Activated CD4-positive, alpha-beta T cell treated with anti-CD3 and anti-CD28 coated beads, Interleukin-2, amount 10 ng/mL, durations not matched to agents 7 days and 5 days (primary cell): ENCODE measurements at places on chromosomes 1 and 21. TPM values are rescaled to one million over a fixed set of nuclear protein-coding genes. Genes with fewer than 3 reads are reported as not detected.
A peak's percentile ranks its signal among the peaks of the same experiment; 100 is the strongest.

Gene SNX7
- not detected for total RNA-seq

Gene PTGS2
- not detected for total RNA-seq

Gene SLAMF6
- 25.1 TPM for total RNA-seq

Gene MROH9
- not detected for total RNA-seq

Gene EVA1C
- total RNA-seq = 4.8 TPM

DNA sequence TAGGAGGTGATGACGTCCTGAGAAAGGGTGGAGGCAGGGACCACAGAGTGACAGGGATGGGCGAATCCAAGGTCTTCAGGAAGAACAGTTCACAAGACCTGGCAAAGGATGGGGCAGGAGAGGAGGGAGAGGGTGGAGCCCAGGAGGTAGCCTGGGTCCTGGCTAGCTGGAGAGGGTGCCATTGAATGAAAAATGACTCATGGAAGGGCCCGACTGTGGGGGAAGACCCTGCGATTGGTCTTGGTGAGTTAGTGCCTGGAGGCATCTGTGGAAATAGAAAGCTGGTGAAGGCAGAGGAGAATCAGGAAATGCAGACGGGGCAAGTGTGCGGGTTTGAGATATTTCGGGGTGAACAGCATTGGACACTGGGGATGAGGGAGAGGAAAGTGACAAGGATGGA lies 60.3 kb upstream of the SLC45A1 start:
- H3K4me1 ChIP-seq = peaks cover 5% of the 10 kb centered on the region
- no peak overlapping the region for H3K27ac ChIP-seq
- peaks cover 4% of the 10 kb centered on the region for H3K27me3 ChIP-seq
- no peaks in the 10 kb centered on the region for H3K36me3 ChIP-seq

- no peak overlapping the region for H3K4me3 ChIP-seq
- no peaks in the 10 kb centered on the region for H3K36me3 ChIP-seq
- H3K27me3 ChIP-seq = no peaks in the 10 kb centered on the region
- H3K4me1 ChIP-seq = peaks cover 2% of the 10 kb centered on the region
Measured at GRCh38 chr1:173190101-173190936, 16.8 kb downstream of the TNFSF4 start.

DNA sequence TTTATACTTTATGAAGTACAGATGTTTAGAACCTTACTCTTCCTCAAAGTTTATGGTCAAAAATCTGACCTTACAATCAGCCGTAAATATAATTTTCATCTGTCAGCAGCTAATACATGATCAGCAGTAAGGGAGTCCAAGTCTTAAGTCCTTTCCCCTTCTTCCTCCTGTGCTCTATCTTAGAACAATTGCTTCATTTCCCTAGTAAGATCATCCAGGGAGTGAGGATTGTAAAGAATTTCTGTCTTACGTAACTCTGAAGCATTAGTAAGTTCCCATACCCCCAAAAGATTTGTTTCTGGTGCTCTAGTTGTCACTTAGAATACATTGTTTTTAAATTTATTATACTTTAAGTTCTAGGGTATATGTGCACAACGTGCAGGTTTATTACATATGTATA lies 2.1 kb downstream of the SETDB1 start:
- peaks cover 54% of the 10 kb centered on the region for H3K36me3 ChIP-seq
- DNase-seq = no peak
- no peak overlapping the region for H3K27ac ChIP-seq
- H3K4me1 ChIP-seq = peaks cover 26% of the 10 kb centered on the region
- no peaks in the 10 kb centered on the region for H3K27me3 ChIP-seq

DNA sequence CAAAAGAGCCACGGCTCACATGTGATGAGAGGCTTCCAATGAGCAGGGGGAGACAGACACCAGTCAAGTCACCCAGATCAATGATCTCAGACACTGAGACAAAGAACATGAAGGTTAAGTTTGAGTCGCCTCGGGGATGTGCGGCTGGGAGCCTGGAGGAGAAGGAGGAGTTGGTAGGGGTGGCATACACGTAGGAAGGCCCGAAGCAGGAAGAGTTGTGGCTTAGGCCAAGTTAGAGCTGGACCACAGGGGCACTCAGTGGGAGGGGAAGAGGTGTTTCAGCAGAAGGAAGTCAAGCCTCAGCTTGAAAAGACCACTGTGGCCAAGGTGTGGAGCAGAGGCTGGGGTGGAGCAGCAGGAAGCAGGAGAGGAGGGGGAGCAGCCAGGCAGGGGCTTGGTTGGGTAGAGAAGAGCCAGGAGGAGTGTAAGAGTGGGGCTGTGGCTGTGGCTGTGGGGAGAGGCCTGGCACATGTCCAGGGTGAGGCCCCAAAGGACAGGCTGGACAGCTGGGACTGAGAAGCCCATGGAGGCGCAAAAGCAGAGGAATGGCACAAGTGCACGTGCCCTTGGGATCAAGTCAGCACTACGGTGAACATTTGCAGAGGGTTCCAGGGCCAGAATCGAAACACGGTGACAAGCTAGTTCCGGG lies 27.6 kb downstream of the CTNNBIP1 start:
- H3K27me3 ChIP-seq = no peaks in the 10 kb centered on the region
- peaks cover 26% of the 10 kb centered on the region for H3K4me1 ChIP-seq
- H3K27ac ChIP-seq = peak overlapping the region; percentile 81
- no peak for DNase-seq

DNA sequence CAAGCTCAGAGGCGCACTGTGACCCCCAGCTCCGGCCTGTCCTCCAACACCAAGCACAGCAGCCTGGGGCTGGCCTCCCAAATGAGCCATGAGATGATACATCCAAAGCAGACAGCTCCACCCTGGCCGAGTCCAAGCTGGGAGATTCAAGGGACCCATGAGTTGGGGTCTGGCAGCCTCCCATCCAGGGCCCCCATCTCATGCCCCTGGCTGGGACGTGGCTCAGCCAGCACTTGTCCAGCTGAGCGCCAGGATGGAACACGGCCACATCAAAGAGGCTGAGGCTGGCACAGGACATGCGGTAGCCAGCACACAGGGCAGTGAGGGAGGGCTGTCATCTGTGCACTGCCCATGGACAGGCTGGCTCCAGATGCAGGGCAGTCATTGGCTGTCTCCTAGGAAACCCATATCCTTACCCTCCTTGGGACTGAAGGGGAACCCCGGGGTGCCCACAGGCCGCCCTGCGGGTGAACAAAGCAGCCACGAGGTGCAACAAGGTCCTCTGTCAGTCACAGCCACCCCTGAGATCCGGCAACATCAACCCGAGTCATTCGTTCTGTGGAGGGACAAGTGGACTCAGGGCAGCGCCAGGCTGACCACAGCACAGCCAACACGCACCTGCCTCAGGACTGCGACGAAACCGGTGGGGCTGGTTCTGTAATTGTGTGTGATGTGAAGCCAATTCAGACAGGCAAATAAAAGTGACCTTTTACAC lies 29.1 kb downstream of the SLC19A1 start:
- DNase-seq = no peak
- no peaks in the 10 kb centered on the region for H3K27me3 ChIP-seq
- H3K27ac ChIP-seq = no peak overlapping the region

GRCh38 chr21:45166931-45167330 lies 92.6 kb downstream of the ADARB1 start:
- no peak for DNase-seq
- H3K27ac ChIP-seq = no peak overlapping the region
- peaks cover 29% of the 10 kb centered on the region for H3K4me1 ChIP-seq

GRCh38 chr1:85427331-85427730 lies 37.6 kb downstream of the DDAH1 start:
- peaks cover 10% of the 10 kb centered on the region for H3K27me3 ChIP-seq
- no peak overlapping the region for H3K27ac ChIP-seq
- no peak for DNase-seq

DNA sequence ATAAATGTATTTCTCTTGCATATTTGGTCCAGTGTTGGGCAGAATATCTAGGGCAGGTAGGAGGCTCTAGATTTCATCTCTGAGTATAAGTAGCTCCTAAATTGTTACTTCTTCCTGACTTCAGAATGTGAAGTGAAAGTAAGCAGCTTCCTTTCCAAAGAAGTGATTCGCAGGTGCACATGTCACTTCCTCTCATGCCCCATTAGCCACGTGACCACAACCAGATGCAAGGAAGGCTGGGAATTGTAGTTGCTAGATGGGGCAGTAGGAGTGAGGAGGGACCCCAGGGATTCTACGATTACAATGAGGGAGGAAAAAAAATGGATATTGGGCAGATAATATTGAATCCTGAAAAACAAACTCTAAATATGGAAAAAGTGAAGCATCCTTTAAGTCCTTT lies 113.2 kb upstream of the CYYR1 start:
- peak; percentile 50 for DNase-seq
- no peaks in the 10 kb centered on the region for H3K36me3 ChIP-seq
- H3K4me1 ChIP-seq = peaks cover 6% of the 10 kb centered on the region
- H3K27ac ChIP-seq = no peak overlapping the region
- H3K4me3 ChIP-seq = no peak overlapping the region
- peaks cover 1% of the 10 kb centered on the region for H3K27me3 ChIP-seq

GRCh38 chr1:229952670-229953520 lies 114.1 kb upstream of the GALNT2 start:
- DNase-seq = no peak
- peaks cover 7% of the 10 kb centered on the region for H3K36me3 ChIP-seq
- H3K27me3 ChIP-seq = peaks cover 12% of the 10 kb centered on the region

- peak overlapping the region; percentile 92 for H3K27ac ChIP-seq
- peaks cover 55% of the 10 kb centered on the region for H3K4me1 ChIP-seq
- peak; percentile 48 for DNase-seq
- H3K27me3 ChIP-seq = no peaks in the 10 kb centered on the region
- peaks cover 4% of the 10 kb centered on the region for H3K36me3 ChIP-seq
- H3K4me3 ChIP-seq = peak overlapping the region; percentile 90
Measured at GRCh38 chr1:51518033-51518585, 957 bp downstream of the EPS15 start.

DNA sequence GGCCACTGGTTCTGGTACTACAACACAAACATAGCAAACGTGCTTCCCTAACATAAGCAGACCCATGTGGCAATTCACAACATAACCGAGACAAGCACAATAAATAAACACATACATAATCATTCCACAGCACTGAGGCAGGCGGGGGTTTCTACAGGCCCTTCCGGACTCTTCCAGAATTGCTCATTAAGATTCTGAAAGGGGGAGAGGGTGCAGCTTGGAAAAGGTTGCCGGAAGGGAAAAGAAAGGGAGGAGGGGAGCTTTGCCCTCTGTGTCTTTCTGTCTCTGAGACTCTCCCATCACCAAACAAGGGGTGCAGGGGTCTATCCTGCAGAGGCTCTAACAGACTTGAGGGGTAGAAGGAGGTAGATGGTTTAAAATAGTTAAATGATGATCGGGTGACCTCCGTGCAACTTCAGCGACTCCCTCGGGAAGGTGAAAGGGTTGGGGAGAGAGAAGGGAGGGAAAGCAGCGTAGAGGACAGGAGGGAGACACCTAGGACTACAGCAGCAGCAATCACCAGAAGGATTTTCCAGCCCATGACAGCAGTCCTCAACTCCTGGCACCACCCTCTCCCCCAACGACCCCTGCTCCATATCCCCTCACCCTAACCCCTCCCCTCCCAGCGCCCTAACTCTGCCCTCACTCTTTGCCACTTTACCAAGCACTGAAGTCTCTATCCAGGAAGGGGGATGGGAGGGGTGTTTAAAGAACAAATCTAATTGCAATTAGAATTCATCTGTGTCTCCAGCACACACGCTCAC lies 365.5 kb upstream of the ESRRG start:
- H3K36me3 ChIP-seq = no peaks in the 10 kb centered on the region
- H3K4me1 ChIP-seq = peaks cover 1% of the 10 kb centered on the region
- H3K4me3 ChIP-seq = no peak overlapping the region

- no peak overlapping the region for H3K27ac ChIP-seq
- no peak overlapping the region for H3K4me3 ChIP-seq
- H3K4me1 ChIP-seq = peaks cover 1% of the 10 kb centered on the region
- no peaks in the 10 kb centered on the region for H3K36me3 ChIP-seq
- no peak for DNase-seq
- peaks cover 6% of the 10 kb centered on the region for H3K27me3 ChIP-seq
Measured at GRCh38 chr1:232521660-232522059, 108.3 kb downstream of the SIPA1L2 start.

DNA sequence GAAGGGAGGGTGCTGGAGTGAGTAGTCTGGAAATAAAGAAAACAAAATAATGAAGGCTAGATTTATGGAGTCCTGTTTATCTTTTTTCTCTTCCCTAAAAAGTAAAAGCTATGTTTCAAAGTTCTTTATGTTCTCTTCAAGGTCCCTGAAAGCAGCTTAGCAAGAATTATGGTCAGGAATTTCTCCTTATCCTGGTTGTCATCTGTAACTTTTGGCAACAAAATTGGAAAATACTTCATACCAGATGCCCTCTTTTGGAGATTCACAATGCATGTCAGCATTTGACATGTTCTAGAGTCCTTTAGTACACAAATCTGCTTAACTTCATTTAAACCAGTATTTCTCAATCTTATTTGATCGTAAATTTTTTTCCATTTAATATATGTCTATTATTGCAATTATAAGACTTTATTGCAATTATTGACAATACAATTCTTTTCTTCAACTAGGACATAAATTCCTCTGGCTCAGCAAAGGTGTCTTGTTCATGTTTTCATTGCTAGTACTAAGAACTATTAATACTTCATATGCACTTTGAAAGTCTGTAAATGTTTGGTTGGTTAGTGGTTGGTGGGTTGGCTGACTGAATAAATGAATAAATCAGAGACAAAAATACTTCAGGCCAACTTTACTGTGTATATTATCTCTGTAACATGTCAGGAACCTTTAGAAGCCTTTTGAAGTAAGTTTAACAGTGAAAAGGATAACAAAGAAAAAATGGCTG lies 101.5 kb downstream of the ATP1B1 start:
- DNase-seq = no peak
- no peak overlapping the region for H3K4me3 ChIP-seq
- H3K27me3 ChIP-seq = no peaks in the 10 kb centered on the region
- no peak overlapping the region for H3K27ac ChIP-seq
- no peaks in the 10 kb centered on the region for H3K36me3 ChIP-seq

DNA sequence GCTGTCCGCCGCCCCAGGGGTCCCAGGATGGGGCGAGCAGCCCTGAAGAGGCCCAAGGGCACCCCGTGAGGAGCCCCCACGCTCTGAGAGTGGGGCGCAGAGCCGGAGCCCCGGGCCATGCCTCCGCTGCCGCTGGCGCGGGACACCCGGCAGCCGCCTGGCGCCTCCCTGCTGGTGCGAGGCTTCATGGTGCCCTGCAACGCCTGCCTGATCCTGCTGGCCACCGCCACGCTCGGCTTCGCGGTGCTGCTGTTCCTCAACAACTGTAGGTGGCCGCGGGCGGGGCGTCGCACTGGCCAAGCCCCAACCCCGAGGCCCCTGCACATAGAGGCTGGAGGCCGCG lies 14.5 kb downstream of the AGRN start:
- H3K36me3 ChIP-seq = no peaks in the 10 kb centered on the region
- peaks cover 33% of the 10 kb centered on the region for H3K27me3 ChIP-seq
- no peak overlapping the region for H3K27ac ChIP-seq
- peaks cover 13% of the 10 kb centered on the region for H3K4me1 ChIP-seq
- DNase-seq = no peak

DNA sequence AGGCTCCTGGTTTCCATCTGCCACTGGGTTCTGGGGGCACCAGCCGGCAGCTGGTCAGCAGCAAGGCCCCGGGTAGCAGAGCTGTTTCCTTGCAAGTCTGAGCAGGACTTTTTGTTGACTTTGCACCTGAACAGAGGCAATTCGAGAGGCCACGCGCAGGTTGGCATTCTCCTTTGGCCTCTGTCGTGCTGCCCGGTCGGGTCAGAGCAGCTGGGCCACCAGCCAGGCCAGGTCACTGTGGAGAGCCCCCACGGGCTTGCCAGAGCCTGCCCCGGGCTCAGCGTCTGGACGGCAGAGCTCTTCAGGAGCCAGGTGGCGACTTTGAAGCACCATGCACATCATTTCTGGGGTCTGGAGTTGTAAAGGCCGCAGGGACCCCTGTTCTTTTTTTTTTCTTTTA lies 28.4 kb upstream of the TMEM52 start:
- H3K36me3 ChIP-seq = peaks cover 1% of the 10 kb centered on the region
- no peaks in the 10 kb centered on the region for H3K27me3 ChIP-seq
- DNase-seq = no peak
- H3K4me1 ChIP-seq = peaks cover 2% of the 10 kb centered on the region
- no peak overlapping the region for H3K27ac ChIP-seq
- no peak overlapping the region for H3K4me3 ChIP-seq
